Brain pericyte (primary cell): ENCODE measurements at places on chromosomes 4 and X.

GRCh38 chr4:163697121-163697520 is 202.6 kb downstream of the TMA16 start:
- DNase-seq: no peak

GRCh38 chr4:90163872-90164271 is 36.7 kb downstream of the CCSER1 start:
- no peak for DNase-seq

DNA sequence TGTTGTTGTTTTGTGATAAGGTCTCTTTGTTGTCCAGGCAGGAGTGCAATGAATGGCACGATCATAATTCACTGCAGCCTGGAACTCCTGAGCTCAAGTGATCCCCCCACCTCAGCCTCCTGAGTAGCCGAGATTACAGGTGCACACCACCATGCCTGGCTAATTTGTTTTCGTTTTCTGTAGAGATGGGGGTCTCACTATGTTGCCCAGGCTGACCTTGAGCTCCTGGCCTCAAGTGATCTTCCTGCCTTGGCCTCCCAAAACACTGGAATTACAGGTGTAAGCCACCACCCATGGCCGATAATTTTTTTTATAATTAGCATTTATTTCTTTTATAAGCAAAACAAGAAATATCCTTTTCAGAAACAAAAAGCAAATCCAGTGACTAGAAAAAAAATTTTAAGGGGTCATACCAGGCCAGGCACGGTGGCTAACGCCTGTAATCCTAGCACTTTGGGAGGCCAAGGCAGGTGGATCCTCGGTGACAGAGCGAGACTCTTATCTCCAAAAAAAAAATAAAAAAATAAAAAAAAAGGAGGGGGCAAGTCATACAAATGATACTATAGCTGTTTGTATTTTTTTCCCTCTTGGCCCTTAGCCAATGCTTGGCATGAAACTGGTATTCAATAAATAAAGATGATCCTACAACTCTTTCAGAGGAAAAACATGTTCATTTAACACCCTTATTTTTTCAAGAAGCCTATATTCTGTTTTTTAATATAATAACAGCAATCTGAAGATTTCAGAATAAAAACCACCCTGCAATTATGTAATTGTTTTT is 3.4 kb downstream of the PLAC8 start:
- DNase-seq: no peak

GRCh38 chr4:159177265-159178150 is 74.6 kb downstream of the RAPGEF2 start:
- no peak for DNase-seq

DNA sequence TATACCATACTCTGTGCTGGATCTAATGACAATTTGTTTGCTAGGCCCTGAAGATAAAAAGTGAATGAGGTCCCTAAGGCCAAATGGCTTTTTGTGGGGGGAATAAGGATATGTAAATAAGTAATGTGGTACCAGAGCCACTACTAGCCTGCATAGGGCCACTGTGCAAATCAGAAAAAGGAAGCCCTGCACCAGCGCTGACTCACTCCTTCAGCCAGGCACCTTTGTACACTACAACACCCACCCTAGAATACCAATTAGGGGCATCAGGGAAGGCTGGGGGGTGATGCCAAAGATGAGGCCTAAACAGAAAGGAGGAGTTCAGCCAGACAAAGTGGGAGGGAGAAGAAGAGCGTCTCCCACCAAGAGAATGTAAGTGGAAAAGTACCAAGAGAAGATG is 122.2 kb downstream of the CAMK2D start:
- no peak for DNase-seq

- peak; percentile 66 for DNase-seq
These were observed 6.2 kb upstream of the MOB1B start for GRCh38 chr4:70895811-70896491.

DNA sequence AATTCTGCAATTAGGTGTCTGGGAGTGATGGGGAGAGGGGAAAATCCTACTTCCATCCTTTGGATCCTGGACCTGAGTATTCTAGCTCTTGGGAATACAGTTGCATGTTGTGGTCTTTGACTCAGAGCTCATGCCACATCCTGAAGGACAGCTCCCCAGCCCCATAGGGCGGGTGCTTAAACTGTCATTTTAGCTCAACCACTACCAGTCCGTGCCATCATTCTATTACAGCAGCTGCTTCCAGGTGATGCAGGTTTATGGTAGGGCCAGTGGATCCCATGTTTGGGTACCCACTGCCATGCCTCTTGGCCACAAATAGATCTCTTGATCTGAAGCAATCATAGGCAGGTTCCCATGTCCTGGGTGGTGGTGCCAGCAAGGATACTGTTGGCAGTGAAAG is 34.7 kb downstream of the CCKAR start:
- DNase-seq: no peak

DNA sequence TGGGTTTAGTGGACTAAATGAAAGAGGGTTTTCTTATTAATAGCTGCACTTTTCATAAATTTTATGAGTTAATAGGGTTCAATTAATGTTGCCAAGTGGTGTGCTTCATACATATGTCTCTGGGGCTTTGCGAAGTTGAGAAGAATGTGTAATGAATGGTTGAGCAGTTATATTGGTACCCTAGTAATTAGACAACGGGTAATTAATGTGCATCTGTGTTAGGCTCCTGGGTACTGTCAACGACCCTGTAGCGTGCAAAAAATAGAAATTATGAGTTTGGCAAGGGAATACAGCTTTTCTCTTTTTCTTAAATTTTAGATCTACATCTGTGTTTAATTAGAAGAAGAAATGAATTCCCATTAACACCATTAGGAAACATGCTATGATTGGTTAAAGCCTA is 1027.7 kb downstream of the ARAP2 start:
- DNase-seq: no peak

DNA sequence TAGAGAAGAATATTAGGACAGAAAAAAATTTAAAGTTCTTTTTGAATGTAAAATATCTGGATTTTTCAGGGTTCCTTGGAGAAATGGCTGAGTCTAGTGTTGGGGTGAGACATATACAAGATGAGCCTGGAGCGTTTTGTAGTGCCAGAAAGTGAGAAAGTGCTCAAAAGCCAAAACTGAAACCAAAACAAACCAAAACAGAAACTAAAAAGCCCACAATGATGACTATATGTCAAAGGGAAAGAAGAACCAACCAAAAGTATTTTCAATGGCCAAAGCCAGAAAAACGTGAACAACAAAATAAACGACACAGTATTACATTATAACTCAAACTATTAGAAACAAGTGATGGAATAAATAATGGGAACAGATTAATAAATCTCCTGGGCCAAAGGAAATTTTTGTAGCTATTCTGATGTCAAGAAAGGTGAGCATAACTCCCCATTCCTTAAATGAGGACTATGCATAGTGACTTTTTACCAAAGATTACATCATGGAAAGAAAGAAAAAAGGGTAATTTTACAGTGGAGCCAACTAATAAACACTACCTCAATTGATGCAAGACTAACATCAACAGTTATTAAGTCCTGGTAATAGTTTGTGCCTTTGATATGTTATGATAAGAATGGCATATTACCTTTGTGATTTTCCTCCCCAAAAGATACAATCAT is 1137.6 kb downstream of the C4orf33 start:
- no peak for DNase-seq

DNA sequence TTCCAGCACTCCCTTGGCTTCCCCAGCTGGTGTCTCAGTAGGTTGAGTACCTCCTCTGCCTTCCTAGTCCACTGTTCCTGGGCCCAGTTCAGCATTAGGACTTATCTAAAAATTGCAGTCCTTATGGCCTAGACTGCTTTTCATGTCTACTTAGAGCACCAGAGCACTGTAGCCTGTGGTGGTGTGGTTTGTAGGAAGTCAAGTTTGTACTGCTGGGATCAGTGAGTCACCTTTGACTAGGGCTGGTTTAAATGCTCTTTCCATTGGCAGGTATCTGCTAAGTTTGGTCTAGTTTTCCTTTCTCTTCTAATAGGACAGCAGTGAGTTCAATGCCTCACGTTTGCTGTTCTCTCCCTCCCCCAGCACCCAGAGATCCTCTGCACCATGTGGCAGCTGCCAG is 233.6 kb upstream of the WDFY3 start:
- no peak for DNase-seq

DNA sequence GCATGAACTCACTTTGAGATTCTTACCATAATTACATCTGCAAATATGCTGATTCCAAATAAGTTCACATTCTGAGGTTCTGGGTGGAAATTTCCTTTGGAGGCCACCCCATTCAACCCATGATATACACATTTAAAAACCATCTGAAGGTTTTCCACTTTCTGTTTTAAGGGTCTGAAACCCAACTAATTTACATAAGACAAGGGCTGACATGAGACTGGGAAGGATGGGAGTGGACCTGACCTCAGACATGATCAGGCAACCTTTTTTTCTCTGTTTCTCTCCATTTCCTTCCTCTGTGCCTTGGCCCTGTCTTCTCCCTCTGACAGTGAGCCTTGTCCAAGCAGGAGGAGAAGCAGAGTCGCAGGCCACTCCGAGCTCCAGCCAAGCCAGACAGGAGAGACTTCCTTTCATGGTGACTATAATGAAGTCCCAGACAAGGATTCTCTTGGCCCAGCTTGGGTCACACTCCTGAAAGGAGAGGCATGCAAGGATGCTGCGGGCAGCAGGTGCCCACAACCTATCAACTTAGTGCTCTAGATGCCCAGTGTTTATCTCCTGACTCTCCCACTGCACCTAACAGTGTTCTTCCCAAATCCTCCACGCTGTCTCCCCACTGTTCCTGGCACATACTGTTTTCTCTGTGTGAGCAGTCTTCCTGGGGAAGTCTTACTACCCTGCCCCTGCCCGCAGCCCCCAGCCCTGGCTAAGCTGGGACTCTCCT is 39.9 kb downstream of the MSX1 start:
- no peak for DNase-seq

- DNase-seq: no peak
These were observed 13.9 kb downstream of the WDR1 start for GRCh38 chr4:10102474-10103332.

- no peak for DNase-seq
These were observed at the start of gene TEX28 for GRCh38 chrX:154294791-154295574. Gene TEX28, minus strand, starts transcription at chrX:154295124. Its CDS starts 3,007 bp downstream, at chrX:154292117.

GRCh38 chrX:123185721-123186120 is 1.6 kb downstream of the GRIA3 start:
- DNase-seq: no peak

DNA sequence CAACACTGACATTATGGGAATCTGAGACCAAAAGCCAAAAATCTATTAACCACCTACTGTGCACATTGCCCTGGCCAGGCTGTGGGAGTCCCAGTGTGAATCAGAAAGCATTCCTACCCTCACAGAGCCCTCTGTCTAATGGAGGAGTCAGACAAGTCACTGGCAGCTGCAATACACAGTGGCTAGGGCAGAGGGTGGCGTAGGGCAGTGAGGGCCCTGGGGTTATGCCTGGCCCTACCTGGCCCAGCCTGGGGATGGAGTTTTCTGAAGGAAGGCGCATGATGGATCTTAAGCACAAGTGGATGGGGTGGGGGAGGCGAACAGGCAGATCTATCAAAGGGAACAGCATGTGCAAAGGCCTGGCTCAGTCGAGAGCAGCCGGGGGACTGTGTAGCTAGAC is 10.8 kb downstream of the JAKMIP1 start:
- no peak for DNase-seq

DNA sequence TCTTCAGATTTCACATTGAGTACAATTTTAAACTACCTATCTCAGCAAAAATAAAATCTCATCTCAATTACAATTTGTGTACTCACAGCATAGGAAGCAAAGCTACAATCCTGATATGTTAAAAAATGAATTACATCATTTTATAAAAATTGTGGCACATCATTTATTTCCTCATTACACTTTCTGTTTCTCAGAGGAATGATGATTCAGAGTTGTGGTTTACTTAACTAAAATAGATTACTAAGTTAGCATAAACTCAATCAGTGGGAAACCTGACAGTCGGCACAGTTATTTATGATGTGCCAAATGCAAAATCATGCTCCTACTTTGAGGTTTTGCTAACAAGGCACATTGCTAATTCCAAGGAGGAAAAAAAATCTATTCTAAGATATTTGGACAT is 325.0 kb downstream of the FBXO8 start:
- DNase-seq: no peak

DNA sequence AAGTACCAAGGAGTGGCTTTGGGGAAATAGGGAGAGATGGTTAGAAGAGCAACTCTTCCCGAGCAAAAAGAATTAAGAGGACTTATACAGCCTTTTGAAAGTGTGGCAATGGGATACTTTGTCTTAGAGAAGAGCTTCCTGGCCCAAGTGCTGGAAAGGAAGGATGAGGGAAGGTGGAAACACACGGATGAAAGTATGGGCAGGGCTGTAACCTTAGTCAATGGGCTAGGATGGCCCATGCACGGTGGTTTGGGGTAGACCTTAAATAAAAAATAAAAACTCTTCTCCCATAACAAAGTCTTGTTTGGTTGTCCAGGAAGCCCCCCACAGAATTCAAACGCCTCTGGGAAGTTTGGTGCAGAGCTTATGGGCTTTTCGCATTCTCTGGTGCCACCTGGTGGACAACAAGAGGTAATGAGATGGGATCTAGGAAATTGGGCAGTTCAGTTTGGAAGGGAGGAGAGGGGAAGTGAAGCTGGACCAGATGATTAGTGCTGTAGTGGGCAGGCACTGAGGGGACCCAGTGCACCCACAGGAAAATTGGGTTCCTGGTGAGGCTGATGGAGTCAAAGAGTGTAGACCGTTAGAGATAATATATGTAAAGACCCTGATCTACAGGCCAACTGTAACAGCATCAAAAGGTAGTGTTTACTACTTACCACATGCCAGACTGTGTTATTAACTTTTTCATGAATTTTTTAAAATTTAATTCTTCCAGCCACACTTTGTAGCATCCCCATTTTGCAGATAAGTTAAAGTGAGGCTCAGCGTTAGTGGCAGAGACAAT is 13.8 kb upstream of the ENOX2 start:
- DNase-seq: no peak
